Fibroblast of lung (primary cell): ENCODE measurements at places on chromosomes 3 and 15. TPM values are rescaled to one million over a fixed set of nuclear protein-coding genes. Genes with fewer than 3 reads are reported as not detected.

Gene COMMD2
- 28.0 and 28.6 TPM in 2 replicates for total RNA-seq

Gene SEC22C
- 60.4 and 86.0 TPM in 2 replicates for total RNA-seq

Gene PRSS50
- not detected in 2 replicates for total RNA-seq

Gene PRR20G
- not detected in 2 replicates for total RNA-seq

Gene PPP1R2
- 89.1 and 134 TPM in 2 replicates for total RNA-seq

Gene SKIL
- total RNA-seq, result 33.4 and 53.2 TPM in 2 replicates

Gene CNTN6
- total RNA-seq, result not detected in 2 replicates

Gene ZNF80
- total RNA-seq, result not detected in 2 replicates
